ENCODE measurements at places on chromosomes 4 and X.

GRCh38 chr4:112642526-112642925 is 5.6 kb downstream of the LARP7 start:
- no peak for DNase-seq

GRCh38 chrX:51866210-51866609 is 27.2 kb upstream of the MAGED1 start:
- no peak for DNase-seq

GRCh38 chrX:46380148-46380752 is 165.0 kb downstream of the ZNF674 start:
- DNase-seq = no peak

DNA sequence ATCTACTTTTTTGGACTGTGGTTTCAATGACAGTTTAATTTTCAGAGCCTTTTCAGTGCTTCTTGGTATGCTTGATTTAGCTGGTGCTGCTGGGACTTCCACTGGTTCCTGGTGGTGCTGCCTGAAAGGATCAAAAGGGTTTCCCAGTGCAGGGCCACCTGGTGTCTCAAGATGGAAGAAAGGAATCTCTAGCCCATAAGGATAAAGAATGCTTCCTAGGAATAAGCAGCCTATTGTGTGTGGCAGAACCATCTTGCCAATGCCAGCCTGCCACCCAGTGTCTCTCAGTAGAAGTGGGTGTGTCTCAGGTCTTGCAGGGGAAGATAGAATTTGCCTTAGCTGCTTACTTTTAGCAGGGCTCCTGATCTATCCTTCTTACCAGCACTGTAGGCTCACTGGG is 15.0 kb upstream of the RAI2 start:
- DNase-seq = no peak

DNA sequence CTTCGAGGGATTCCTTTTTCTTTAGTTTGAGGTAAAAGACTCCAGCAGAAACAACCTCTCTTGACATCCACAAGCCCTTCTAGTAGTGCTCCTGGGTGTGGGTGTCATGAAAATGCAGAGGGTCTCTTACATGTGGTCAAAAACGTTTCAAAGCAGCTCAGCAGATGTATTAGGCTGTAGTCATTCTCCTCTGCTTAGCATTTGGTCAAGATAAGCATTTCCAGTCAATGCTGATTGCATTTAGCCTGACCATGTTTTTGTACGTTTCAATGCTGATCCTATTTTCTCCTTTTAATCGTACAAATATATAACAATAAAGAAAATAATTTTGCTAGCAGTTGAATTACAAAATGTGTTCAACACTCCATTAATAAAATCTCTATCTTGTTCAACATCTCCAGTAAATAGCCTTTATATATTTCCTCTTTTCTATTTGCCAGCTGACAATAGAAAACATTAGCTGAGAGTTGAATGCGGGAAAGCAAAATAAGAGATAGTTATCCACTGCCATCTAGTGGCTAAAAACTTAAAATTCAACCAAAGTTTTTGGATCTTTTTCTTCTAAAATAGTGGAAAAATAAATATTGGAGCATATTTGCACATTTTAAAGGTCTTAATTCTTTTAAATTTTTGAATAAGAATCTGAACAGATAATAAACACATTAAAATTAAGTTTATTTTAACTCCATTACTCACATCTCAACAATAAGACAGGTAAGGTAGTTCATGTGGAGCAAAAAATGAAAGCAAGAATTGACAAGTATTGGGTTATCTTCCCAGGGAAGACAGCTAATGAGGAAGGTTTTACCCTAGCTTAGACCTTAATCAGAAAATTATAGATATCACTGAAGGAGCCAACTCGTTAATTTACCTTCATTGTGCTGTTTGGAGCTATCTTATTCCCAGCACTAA is 15.2 kb upstream of the PACRGL start:
- no peak for DNase-seq

DNA sequence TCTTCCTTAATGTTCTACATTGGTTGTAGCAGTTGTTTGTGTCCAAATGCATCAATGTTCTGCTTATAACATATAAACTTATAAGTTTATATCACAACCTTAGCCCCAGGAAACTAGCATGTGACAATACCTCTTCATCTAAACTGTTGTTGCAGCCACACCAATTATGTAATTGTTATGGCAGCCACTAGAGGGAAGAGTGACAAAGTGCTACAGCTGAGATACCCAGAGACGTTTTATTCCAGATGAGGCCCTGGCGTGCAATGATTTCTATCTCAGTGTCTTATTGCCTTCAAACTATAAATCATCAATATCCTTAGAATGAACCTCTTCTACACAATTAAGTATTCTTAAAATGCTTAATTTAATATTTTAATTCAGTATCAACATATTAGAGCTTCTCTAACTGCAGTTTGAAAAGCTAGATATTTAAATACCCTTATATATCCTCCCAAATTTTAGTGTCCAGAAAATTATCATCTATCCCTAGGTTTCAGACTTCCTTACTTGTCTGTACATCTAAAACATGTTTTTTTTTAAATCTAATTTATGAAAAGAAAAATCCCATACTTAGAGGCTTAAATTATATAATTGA is 171.6 kb downstream of the PCDH10 start:
- DNase-seq = peak; percentile 11

DNA sequence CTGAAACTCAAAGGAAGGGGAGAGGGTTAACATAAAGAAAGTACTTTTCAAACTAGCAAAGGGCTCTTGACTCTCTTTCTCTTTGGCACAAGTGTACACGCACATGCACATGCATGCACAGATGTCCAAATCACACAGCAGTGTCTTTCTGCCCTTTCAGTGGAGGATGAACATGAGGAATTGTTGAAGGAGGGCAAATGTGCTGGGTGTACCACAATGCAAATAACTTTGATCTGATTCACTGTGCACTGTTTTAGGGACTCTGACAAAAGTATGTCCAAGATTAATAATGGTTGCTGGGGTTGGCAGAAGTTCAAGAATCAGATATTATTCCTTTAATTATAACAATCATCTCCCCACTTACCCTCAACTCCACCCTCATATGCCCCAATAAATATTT is 93.8 kb downstream of the GPC4 start:
- no peak for DNase-seq

DNA sequence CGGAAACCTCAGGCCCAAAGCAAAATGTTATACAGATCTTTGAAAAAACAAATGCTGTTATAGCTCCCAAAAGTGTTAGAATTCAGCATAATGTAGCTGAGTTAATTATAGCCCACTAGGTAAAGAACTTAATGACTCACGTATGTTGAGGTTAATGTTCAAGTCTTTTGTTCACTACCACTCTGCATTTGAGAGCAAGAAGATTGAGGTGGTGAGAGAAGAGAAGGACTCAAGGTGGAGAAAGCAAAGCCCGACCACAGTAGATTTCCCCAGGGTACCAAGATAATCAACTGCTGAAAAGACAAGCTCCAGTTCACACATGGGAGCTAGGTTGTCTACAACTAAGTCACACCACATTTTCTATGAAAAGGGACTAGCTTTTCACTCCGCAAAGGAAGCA is 480.2 kb downstream of the DTHD1 start:
- DNase-seq = no peak

DNA sequence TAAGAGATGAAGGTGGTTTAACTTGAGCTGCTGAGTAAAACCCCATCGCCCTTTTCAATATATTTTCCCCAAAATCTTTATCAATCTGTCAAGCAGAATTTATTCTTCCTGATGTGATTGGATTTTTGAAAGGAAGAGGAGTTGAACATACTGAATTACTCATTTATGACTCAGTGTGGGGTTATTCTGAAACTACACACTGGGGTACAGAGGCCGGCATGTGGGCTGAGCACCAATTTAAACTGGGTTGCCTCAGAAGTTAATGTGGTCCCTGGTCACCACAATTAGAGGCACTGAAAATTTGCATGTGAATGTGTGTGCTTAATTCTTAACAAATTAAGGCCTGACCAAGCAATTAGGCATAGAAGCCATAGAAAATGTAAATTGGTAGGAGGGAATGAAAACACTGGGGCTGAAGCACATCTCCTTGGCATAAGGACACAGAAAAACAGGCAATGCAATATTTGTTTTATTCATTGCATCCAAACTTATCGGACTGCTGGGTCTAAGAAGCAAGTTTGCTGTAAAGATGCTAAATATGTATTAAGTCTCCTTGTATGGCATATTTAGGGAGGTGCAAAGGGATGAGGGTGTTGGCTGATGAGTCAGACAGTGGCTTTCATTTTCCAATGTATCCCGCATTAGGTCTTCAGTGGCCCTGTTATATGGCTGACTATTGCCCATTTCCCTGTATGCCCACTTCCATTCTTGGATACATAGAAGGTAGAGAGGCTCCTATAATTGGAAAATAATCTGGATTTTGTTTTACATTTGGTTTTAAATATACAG is 170.9 kb downstream of the IL15 start:
- peak; percentile 39 for DNase-seq

DNA sequence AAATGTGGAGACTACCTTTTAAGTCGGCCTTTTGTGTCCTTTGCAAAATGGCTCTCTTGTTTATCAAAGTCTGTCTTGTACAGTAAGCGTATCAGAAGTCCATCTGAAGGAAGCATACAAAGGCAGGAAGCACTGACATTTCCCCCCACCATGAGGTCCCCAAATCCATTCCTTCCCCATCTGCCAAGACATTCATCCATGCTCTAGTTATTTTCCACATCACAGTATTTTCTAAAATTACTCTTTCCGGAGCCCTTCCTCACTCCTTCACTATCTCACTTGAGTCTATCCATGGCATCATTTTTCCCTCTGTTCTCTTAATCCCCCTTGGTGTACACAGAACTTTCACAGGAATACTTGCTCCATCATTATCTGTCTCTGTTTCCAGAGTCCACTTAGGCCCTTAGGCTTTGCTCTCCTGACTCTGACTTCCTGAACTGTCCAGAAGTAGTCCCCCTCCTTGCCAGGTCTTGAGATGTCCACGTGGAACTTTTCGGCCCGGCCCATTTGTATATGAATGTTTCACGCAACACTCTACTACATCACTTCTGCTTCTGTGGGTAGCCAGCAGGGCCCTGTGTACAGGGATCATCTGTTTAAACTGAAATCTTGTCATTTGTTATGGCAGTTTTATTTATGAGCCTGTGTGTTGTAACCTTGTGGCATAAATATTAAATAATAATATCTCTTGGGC is 2.1 kb downstream of the SEL1L3 start:
- no peak for DNase-seq

GRCh38 chr4:145808021-145808650 is 128.2 kb downstream of the C4orf51 start:
- DNase-seq = peak; percentile 99

GRCh38 chrX:118346258-118347094 is 570 bp downstream of the WDR44 start:
- peak; percentile 14 for DNase-seq

GRCh38 chr4:145177906-145178538 is 2.4 kb downstream of the OTUD4 start:
- peak; percentile 63 for DNase-seq

GRCh38 chr4:165328101-165328425 is 594 bp downstream of the MSMO1 start:
- no peak for DNase-seq

DNA sequence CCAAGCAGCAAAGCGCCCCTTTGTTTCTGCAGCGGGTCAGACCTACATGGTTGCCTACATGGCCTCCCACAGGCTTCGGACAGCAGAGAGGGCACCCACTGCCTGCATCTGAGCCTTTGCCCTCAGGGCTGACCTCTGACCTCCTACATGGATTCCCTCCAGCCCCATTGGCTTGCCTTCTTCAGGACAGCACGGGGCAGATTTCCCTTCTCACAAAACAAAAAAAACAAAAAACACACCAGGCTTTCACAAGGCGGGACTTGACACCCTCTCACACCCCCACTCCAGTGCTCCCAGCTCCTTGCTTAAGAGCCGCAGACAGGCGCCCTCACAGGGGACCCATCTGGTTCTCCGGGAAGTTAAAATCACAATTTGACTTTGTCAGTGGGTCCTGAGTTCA is 32.9 kb downstream of the ZFYVE28 start:
- no peak for DNase-seq

GRCh38 chr4:1012034-1012739 is 761 bp downstream of the FGFRL1 start:
- DNase-seq = peak; percentile 40
